ENCODE measurements at places on chromosomes 4 and X.
A peak's percentile ranks its signal among the peaks of the same experiment; 100 is the strongest.

- no peak for DNase-seq
Observed at GRCh38 chrX:14243823-14244222, 214.1 kb upstream of the GEMIN8 start.

GRCh38 chrX:114615765-114616164 lies 31.9 kb downstream of the HTR2C start:
- DNase-seq: no peak

DNA sequence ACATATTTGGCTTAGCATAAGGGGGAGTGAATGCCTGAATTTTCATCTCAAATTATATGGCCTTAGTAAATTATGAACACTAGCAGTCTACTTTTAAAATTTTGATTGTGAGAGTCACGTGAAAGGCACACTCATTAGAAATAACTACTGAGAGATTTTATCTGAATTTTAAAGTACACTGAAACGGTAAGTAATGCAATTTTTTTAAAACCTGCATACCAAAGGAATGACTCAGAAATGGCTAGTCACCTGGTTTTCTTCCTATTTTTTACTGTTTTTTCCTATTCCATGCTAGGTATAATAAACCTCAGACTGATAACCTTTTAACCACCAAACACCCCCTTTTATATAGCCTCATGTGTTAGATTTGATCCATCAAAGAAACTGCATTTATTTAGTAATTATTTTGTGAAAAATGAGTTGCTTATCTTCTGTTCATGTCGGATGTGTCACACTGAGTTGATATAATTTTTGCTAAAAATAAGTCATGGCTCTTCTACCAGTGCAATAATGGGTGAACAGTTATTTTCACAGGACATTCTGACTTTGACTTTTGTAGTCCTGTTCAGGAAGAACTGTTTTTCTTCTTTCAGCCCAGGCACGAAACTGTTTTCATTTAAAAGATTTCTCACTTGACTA lies 40.4 kb downstream of the CPEB2 start:
- no peak for DNase-seq

DNA sequence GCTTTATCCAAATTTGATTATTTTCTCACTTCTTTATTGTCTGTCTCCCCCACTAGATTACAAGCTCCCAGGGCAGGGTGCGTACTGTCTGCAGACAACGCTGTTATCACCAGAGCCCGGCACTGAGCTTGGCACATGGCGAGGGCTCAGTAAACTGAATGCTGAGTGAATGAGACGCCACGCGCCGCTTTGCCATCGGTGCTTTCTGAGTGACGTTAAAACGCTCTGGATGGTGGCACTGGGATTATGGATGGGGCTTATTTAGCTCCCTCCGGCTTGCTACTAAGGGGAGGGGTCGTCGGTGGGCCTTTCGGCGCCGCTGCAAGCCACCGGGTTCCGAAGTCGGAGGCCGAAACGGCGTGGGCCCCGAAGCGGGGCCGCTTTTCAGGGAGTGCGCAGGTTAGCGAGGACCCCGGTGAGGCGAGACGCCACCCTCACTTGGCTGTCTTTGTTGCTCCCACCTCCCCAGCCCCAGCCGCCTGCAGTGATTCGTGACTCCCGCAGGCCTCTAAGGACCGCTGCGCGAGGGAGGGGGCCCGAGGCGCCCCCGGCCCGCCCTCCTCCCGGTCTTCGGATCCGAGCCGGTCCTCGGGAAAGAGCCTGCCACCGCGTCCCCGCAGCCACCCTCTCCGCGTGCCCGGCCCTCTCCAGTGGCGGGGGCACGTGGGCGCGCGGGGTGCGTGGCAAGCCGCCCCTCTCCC lies 569 bp upstream of the FHL1 start:
- no peak for DNase-seq

GRCh38 chr4:145755802-145756201 lies 75.9 kb downstream of the C4orf51 start:
- DNase-seq: no peak

GRCh38 chr4:84507941-84508340 lies 8.8 kb upstream of the NKX6-1 start:
- no peak for DNase-seq

DNA sequence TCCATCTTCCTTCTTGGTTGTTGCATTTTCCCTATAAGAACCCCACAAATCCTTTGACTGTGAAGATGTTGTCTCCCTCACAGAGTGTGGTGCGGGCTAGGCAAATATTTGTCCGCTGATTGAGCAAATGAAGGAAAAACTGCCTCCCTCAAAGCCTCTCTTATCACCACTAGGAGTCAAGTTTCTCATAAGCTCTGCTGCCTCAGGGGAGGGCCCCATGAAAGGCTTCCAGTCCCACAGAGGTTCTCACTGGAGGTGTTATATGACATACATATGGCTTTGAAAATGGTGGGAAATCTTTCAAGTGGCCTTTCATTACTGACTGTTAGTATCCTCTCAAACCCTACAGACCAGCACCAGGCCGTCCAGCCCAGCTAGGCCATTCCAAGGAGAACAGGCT lies 9.3 kb downstream of the VGLL1 start:
- DNase-seq: no peak

DNA sequence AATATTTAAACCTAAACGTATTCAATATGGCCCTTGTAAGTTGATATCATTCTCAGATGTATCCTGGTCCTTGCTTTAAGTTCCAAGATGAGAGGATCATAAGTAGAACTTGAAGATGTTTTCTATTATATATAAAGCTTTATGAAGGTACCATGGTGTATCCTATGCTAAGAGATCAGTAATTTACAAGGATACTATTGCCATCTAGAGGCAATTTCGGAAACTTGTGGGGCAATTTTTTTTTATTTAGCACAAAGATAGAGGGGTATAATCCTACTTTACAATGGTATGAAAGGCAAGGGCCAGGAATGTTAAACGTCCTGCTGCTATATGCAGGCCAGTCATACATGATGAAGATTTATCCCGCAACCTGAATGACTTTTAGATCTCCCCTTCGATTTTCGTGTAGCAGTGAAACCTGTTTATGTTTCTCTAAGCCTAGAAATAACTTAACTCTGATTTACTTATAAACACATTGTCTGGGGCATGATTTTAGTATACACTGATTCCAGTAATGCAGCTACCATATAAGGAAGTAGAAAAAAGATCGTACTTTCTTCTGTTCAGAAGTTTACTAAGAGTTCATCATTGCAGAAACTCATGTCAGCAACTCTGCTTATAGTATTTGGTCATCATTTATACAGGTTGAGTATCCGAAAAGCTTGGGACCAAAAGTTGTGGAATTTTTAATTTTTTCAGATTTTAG lies 2.6 kb downstream of the SLC25A31 start:
- DNase-seq: peak; percentile 11

DNA sequence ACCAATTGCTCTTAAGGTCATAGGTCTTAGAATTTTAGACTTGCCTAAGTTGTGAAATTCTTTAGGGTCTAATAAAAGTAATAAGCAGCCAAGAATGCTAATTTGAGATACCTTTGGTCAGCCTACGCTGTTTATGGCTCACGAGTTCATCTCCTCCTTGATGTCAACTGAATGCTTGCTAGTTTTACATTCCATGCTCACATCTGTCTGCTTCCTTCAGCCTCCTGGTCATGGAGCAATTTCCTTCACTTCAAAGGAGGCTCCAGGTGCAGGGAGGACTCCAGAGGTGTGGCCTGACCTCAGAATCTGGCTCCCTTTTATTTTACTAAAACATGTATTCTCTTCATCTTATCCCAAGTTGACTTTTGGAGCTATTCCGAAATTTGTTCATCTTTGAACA lies 23.3 kb upstream of the LNX1 start:
- DNase-seq: no peak

DNA sequence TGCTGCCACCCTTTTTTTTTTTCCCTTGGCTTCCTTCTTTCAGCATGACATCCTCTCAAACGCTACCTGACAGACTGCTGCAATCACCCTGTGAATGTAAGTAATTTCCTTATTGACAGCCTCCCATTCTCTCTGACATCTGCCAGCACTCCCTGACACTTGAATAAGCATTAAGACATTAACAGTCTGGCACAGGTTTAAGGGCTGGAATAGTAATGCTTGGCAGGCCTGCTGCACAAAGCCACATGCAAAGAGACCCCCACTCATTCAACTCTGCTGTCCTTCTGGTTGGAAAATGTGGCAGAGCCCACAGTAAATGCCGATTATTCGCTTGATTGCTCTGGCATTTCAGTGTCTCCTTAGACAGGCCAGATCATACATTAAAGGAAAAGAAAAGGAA lies 28.1 kb upstream of the RASGEF1B start:
- no peak for DNase-seq

GRCh38 chr4:13325744-13326143 lies 158.4 kb downstream of the RAB28 start:
- DNase-seq: no peak

- no peak for DNase-seq
Observed at GRCh38 chr4:81214144-81214880, 710 bp downstream of the PRKG2 start.

- no peak for DNase-seq
Observed at GRCh38 chrX:115367455-115367854, 77.9 kb downstream of the LUZP4 start.

GRCh38 chr4:25670991-25671390 lies 15.3 kb downstream of the SLC34A2 start:
- DNase-seq: no peak

DNA sequence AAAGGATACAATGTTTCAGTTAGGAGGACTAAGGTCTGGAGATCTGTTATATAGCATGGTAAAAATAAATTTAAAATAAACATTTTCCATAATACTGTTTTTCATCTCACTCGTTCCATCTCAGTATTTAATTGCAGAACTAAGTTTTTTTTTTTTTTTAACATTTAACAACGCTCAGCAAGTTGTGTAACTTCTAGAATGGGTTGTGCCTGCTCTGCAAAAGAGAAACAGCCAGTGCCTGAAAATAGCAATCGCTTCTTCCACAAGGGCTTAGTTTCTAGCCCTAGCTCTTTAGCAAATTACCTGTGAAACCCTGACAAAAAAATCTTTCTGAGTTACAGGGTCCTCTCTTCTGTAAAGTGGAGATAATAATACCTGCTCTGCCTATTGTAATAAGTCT lies 41.9 kb downstream of the CNGA1 start:
- DNase-seq: no peak

DNA sequence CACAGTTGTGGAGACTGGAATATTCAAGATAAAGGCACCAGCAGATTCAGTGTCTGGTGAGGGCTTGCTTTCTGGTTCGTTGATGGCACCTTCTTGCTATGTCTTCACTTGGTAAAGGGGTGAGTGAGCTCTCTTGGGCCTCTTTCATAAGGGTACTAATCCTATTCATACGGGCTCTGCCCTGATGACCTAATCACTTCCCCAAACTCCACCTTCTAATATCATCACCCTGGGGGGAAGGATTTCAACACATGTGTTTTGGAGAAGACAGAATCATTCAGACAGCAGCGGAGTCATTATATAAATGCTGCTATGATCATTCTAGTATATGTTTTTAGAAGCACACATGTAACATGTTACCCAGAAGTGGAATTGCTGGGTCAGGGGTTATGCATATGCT lies 295.3 kb upstream of the CTSO start:
- no peak for DNase-seq

DNA sequence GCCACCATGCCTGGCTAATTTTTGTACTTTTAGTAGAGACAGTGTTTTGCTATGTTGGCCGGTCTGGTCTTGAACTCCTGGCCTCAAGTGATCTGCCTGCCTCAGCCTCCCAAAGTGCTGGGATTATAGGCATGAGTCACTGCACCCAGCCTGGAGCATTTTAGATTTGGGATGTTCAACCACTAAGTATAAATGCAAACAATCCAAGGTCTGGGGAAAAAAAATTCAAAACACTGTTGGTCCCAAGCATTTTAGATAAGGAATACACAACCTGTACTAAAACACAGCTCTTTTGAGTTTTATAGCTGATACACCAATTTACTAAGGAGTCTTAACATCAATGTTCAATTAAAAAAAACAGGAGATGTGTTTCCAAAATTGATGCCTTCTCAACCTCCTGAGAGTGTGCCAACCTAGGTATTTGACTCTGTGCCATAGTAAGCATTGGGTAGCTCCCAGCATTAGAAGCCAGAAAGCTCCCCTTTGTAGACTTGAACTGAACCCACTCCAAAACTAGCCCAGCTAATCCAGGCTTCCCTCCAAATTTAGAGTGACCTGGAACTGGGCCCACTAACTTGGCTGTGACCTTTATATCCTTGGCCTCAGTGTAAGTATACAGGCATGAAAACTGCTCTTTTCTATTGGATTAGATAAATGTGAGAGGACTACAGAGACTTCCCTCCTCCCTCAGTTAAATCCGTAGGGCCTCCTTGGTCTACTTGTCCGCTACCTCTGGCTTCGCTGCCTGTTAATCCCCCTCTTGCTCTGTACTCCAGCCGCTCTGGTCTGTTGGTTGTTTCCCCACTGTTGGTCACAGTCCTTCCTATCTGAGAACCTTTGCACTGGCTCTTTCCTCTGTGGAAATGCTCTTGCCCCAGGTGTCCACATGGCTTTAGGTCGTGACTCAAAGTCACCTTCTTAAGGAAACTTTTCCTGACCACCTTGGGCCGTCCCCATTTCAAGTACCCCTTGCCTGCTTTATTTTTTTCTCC lies 77.6 kb downstream of the CCKAR start:
- no peak for DNase-seq

- no peak for DNase-seq
Observed at GRCh38 chrX:123088331-123088730, 95.7 kb upstream of the GRIA3 start.
